ENCODE measurements at places on chromosomes 6 and 20.

DNA sequence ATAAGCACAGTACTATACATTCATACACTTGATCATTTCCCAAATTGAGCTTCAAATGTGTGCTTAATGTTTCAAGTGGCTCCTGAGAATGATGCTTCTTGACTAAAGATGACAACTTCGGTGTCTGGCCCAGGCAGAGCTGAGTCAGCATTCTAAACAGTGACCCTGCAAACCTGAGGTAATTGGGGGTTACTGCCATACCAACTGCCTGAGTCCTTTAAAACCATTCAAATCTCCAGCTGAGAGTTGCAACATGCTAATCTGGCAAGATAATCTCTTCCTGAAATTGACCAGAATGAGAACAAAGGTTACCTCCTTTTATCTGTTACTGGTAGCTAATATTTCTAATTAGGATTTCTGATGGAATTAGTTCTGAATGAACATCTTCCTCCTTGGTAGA is 8.2 kb downstream of the BACH2 start:
- no peak overlapping the region for H3K27ac ChIP-seq
- H3K36me3 ChIP-seq = no peaks in the 10 kb centered on the region
- DNase-seq = no peak
- no peaks in the 10 kb centered on the region for H3K27me3 ChIP-seq
- no peaks in the 10 kb centered on the region for H3K4me1 ChIP-seq

DNA sequence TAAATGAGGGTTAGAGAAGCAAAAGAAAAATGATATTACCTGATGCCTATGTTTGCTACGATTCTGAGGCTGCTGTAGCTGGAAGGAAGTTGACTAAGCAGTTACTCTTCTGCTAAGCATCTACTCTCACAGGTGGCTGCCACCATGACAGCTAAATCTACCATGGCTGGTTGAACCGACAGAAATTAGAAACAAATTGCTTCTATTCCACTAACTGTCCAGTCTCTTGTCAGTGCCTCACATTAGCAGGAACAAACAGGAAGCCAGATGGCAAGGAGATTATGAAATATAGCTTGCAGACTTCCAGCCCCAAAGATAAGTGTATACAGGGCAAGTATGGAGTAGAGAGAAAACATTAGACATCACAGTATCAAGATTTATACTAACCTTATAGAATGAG is 59.4 kb upstream of the TMEM200A start:
- no peak overlapping the region for H3K27ac ChIP-seq
- H3K36me3 ChIP-seq = no peaks in the 10 kb centered on the region
- no peak for DNase-seq
- no peak overlapping the region for H3K4me3 ChIP-seq
- H3K4me1 ChIP-seq = no peaks in the 10 kb centered on the region
- no peaks in the 10 kb centered on the region for H3K27me3 ChIP-seq

DNA sequence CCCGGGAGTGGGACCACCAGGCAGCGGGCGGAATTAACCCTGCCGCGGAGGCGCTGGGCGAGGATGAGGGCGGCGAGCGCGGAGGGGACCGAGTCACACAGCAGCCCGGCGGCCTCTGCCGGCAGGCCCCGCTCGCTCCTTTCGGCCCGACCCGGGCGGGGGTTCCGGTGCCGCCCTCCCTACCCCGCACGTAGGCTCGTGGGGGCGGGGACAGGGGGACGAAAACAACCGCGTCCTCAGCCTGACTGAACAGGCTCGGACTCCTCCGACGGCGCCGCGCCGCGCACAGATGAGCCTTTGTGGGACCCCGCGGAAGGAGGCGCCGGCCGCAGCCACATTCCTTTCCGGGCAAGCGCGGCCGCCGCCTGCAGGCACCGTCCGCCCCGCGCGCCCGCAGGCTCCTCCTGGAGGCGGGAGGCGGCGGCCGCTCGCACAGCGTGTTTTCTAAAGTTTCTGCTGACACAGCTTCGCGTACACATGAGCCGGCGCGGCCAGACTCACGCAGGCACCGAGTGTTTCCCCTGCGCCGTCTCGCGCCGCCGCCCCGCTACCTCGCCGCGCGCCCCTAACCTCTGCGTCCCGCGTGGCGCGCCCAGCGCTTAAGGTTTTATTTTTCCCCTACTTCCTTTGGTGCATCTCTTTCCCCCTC is 244.3 kb downstream of the ARID1B start:
- H3K4me1 ChIP-seq = peaks cover 16% of the 10 kb centered on the region
- no peaks in the 10 kb centered on the region for H3K36me3 ChIP-seq
- peak overlapping the region; percentile 99 for H3K27ac ChIP-seq
- no peaks in the 10 kb centered on the region for H3K27me3 ChIP-seq

GRCh38 chr20:18272451-18272850 is 15.9 kb upstream of the ZNF133 start:
- no peak overlapping the region for H3K4me3 ChIP-seq
- no peaks in the 10 kb centered on the region for H3K36me3 ChIP-seq
- no peaks in the 10 kb centered on the region for H3K27me3 ChIP-seq
- no peak for DNase-seq
- no peak overlapping the region for H3K27ac ChIP-seq

GRCh38 chr6:40477246-40478126 is 109.7 kb downstream of the LRFN2 start:
- H3K4me1 ChIP-seq = no peaks in the 10 kb centered on the region
- DNase-seq = no peak
- no peaks in the 10 kb centered on the region for H3K27me3 ChIP-seq
